GM04503 (cell line): ENCODE measurements at places on chromosomes 2 and 18.

GRCh38 chr18:74836296-74837139 lies 238.8 kb downstream of the ZNF407 start:
- DNase-seq = no peak

- no peak for DNase-seq
Observed at GRCh38 chr18:36461551-36461987, 164.1 kb downstream of the FHOD3 start.

- no peak for DNase-seq
Observed at GRCh38 chr2:23545396-23545795, 160.4 kb downstream of the KLHL29 start.

DNA sequence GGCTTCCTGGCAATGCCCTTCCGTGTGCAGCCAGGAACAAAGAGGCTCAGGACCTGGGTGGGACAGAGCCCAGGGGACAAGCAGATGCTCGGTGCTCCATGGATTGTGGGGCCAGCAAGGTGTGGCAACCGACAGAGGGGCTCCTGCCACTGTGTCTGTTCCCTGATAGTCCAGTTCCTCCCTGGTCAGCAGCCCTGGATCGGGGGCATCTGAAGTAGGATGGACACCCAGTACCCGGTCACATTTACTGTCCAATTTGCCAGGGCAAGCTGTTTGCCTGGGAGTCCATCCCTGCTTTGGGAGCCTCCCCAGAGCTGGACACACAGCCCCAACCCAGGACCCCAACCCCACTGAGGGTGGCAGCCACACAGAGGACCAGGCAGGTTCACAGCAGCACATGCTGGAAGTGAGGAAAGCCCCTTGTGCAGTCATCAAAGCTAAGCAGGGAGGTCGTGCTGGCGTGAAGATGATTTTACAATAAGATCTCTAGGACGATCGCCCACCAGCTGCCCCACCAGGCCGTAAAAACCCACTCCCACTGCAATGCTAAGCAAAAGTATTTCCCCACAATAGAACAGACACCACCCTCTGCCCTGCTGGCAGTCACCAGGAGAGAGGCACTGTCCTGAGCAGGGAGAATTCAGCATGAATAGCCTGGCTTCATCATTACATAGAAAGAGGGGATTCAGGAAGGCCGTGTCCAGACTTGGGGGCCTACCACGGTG lies 141.7 kb downstream of the NDUFA10 start:
- no peak for DNase-seq

GRCh38 chr2:102253753-102254150 lies 57.6 kb upstream of the IL1RL1 start:
- no peak for DNase-seq

DNA sequence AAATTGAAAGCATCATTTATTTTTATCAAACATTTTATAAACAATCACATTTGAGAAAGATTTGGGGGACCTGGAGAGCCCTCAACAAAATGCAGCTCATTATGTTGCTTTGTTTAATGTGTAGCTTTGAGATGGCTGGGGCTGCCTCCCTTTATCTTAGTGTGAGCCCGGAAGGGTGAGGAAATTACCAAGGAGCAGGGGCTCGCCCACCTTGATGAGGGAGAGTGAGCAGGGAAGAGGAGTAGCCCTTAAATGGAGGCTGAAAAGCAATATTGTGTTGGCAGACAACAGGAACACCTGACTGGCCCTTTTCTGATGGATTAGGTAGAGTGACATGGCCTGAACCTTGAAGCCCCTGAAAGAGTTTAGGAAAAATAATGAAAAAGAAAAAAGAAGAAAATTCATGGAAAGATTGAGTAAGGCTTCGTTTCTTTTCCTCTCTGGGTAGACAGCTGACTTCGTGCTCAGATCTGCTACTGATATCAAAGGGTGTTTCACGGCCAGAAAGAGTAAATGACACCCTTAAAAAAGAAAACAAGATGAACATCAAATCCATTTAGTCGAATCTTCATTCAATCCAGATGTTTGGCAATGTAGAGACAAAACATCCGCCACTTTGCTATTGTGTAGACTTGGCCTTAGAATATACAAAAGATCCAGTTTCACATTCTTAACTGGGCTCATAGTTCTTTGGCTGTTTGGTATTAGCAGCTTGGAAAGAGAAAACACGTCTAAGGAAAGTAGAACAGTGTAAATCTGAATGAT lies 206.5 kb upstream of the TCF4 start:
- no peak for DNase-seq

- no peak for DNase-seq
Observed at GRCh38 chr2:70705160-70705850, 62.7 kb downstream of the ADD2 start.

- no peak for DNase-seq
Observed at GRCh38 chr18:34048423-34048822, 176.3 kb downstream of the NOL4 start.

GRCh38 chr2:182242609-182243008 lies 184.2 kb downstream of the PDE1A start:
- no peak for DNase-seq

- no peak for DNase-seq
Observed at GRCh38 chr18:47415881-47416280, 164.4 kb upstream of the SKOR2 start.

DNA sequence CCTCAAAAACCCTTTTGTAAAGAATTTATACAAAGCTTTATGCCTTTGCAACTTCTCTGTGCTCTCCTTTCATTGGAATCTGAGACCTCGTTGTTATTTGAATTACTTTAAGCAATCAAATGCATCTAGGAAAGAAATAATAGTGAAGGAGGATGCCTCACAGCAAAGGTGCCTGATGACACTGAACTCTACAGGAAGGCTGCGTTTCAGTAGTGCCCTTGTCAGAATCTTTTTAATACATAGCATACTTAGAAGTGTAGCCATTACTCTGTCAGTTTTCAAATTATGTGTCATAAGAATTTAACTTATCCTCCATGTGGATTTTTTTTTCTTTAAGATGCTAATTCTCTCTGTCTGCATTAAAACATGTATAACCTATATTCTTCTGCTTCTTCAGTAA lies 9.6 kb upstream of the LYPD6B start:
- DNase-seq = no peak

DNA sequence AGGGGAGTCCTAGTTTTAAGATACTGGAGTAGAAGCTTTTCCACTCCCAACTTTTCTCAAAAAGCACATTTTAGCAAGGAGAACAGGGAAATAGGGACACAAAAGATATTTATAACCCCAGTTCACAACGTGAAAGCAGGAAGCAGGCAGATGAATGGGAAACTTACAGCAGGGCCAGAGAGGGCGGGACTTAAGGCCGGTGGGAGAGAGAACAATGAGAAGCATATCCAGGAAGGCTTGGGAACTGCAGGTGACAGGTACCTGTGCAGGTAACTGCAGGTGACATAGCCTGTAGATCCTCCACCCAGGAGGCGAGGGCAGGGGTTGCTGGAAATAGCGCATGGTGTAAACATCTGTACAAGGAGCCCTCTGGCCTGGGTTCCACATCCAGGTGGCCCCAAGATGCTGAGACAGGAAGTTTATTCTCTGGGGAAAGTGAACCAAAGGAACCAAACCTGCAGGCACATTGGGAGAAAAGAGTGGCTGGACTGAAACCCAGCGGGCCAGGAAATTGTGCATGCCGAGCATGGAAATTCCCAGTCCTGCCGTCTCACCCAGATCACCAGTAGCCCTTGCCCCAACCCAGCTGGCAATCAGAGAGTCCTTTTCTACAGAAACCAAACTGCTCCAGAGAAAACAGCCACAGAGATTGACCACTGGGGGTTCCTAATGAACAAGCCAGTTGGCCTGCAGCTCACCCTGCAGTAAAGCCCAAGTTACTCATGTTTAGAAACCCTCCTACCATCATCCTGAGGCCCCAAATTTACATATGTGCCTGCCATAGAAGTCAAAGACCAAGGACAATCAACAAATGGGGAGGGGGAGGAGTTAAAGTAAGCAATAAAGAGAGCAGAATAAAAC lies 24.3 kb upstream of the COL6A3 start:
- no peak for DNase-seq

DNA sequence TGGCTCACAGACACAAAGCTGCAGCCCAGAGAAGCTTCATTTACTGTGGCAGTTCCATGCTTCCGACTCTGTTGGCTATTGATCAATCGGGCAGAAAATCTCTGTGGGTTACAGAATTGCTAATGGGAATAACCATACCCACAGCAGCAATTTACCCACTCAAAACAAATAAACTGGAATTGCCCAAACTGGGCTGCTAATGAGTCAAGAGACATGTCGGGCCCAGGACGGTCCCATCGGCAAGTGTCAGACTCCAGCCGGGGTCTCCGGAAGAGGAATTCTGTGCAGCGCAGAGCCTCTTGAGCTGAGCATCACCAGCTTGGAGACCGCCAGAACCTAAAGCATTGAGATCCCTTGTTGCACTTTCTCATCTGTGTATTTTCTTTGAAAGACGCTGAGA lies 67.8 kb downstream of the TMEM18 start:
- no peak for DNase-seq
